ENCODE measurements at places on chromosomes 6 and 20.

- no peak for DNase-seq
Measured at GRCh38 chr6:50549026-50549425, 164.3 kb upstream of the TFAP2D start.

DNA sequence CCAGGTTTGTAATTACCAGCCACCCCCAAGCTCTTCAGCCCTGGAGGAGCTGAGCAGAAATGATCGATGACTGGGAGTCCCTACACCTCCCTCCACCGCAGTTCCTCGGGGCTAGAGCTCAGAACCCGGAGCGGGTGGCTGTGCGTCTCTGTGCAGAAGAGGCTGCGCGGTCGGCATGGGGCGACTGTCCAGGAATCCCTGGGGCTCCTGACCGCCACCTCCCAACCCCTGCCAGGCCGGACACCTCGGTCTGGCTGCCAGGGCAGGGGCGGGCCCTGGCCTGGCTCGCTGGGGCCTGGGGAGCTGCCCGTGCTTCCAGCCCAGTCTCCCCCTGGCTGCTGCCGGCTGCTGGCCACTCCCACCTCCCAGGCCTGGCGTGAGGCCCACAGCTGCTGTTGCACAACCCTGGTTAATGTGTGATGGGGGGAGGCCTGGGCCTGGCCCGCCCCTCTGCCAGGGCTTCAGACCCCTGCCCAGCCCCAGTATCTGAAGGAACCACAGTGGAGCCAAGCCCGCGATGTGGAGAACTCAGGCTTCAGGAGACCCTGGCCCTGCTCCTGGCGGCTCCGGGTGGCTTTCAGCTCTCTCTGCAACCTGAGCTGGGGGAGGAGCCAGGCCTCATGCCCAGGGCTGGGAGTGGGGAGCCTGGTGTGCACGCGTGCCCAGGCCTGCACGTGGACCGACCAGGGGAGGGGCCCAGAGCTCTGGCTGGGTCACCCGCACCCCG, 1.2 kb downstream of the SLC2A4RG start:
- peak; percentile 96 for DNase-seq

DNA sequence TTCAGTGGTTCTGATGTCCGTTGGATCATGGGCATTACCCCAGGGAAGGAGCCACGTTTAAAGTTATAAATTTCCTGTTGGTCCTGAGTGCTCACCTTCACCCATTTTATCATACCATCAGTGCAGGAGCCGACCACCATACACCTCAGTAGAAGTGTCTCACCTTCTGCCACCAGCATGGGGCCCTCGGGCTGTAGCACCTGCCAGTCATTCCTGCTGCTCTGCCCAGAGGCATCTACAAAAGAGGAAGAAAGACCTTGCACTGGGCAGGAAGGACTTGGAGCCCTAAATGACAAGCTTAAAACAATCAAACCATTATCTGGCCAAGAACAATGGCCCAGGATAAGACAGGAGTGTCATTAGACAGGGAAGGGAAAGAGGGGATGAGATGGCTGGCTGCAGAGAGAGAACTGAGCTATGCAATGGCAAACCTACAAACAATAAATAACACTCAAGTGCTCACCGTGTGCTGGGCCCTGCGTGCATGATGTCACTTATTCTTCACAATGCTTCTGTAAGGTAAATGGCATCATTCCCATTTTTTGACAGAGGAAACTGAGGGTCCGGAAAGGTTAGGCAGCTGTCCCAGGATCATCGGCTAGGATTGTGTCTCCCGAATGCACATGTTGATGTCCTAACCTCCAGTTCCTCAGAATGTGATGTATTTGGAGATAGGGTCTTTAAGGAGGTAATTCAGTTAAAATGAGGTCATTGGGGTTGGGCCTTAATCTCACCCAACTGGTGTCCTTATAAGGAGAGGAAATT, 11.2 kb downstream of the SIRPB2 start:
- no peak for DNase-seq

DNA sequence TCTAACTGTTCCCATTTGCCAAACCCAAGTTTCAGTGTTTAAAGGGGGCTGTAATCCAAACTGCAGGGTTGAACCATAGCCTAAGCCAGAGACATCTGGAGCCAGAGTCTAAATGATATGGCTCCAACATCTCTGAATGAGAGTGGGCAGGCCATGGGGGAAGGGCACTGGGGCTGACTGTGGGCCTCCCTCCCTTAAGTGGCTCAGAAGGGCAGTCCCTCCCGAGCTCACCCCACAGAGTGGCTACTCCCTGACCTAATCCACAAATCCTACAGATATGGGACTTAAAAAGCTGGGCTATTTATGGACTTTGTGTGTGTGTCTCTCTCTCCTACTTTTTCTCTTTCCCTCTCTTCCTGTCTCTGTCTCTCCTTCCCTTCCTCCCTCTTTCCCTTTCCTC, 35.8 kb upstream of the AAR2 start:
- no peak for DNase-seq

- DNase-seq, result no peak
Measured at GRCh38 chr6:107340881-107341280, 118.5 kb downstream of the PDSS2 start.

GRCh38 chr6:33602180-33602579, 18.9 kb upstream of the ITPR3 start:
- DNase-seq, result no peak

- no peak for DNase-seq
Measured at GRCh38 chr20:41047975-41048305, 19.3 kb downstream of the TOP1 start.

GRCh38 chr6:99330159-99330558, 19.3 kb downstream of the FAXC start:
- no peak for DNase-seq

GRCh38 chr20:2763186-2763585, 37.2 kb downstream of the CPXM1 start:
- no peak for DNase-seq

- peak; percentile 80 for DNase-seq
Measured at GRCh38 chr6:39214120-39214813, 15.0 kb downstream of the KCNK5 start.

DNA sequence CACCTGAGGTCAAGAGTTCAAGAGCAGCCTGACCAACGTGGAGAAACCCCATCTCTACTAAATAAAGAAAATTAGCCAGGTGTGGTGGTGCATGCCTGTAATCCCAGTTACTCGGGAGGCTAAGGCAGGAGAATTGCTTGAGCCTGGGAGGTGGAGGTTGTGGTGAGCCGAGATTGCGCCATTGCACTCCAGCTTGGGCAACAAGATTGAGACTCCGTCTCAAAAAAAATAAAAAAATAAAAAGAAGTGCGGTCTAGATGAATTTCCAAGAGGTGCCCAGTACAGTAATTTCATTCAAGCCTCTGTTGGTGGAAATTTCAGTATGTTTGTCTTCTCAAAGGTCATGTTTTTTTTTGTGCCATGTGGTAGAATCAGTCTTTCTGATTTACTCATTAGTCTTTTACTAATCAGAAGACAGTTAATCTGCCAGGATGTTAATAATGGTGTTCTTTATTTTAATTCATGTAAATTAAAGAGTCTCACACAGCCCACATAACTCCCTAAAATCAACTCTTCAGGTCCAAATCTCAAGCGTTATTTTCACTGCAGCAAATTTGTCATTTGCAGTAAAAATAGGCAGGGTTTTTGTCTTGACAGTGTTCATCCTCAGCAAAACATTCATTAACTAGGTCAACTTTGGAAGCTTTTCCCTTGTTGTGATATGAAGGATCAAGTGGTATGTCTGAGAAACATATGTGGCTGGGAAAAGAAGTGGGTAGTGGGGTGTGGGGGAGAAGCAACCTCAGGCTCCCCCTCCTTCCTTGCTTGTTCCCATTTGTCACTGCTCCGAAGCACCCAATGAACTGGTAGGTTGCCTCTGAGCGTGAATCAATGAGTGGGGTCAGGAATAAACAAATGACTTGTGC, 13.3 kb downstream of the TP53INP2 start:
- no peak for DNase-seq

GRCh38 chr6:43492673-43493072, 15.3 kb downstream of the TJAP1 start:
- DNase-seq, result no peak

DNA sequence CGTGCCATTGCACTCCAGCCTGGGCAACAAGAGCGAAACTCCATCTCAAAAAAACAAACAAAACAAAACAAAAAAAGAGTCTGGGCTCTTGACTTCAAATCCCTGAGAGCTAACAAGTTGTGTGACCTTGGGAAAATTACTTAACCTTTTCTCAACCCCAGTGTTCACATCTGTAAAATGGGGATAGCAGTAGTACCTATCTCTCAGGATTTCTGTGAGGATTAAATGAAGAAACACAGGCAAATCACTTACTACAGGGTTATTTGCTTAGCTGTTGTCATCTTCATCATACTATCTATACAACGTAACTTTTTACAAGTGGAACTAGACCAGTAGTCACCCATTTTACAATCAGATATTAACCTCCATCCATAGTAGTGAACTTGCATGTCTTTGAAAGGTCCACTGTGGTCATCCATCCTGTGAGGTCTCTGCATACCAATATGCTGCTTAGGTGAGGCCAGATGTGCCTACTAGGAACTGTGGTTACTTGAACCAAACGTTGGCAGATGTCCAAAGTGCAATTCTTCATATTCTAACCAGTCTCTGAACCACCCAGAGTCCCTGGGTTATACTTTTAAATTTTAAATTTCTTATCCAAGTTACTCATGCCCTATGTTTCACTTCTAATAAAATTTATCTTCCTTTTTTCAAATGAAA, 128.9 kb upstream of the BEND3 start:
- DNase-seq, result no peak

DNA sequence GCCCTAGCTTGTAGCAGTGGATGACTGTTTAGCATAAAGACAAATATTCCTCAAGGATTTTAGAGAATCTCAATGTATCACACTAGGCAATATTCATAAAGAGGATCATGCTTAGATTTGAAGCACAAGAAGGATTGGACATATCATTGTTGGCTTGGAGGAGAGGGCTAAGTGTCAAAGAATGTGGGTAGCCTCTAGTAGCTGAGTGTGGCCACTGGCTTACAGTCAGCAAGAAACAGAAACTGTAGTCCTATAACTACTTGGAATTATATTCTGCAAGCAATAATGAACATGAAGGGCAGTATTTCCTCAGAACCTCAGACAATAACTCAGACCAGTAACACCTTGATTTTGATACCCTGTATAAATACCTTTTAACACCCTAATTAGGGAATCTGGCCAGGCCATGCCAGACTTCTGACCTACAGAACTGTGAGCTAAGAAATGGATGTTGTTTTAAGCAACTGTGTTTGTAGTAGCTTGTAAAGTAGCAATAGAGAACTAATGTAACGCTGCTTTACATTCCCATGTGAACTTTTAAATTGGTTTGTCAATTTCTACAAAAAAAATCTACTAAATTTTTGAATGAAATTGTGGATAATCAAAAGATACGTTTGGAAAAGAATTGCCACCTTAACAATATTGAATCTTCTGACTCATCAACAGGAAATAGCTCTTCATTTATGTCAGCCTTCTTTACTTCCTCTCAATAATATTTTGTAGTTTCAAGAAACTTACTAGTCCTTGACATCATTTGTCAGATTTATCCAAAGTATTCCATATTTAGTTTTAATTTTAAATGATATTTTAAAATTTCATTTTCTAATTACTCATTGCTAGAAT, 65.2 kb upstream of the RSPO3 start:
- DNase-seq, result no peak

- no peak for DNase-seq
Measured at GRCh38 chr6:44499609-44500008, 112.1 kb downstream of the CDC5L start.

GRCh38 chr6:157511682-157512381, 130.8 kb downstream of the ZDHHC14 start:
- DNase-seq, result no peak

DNA sequence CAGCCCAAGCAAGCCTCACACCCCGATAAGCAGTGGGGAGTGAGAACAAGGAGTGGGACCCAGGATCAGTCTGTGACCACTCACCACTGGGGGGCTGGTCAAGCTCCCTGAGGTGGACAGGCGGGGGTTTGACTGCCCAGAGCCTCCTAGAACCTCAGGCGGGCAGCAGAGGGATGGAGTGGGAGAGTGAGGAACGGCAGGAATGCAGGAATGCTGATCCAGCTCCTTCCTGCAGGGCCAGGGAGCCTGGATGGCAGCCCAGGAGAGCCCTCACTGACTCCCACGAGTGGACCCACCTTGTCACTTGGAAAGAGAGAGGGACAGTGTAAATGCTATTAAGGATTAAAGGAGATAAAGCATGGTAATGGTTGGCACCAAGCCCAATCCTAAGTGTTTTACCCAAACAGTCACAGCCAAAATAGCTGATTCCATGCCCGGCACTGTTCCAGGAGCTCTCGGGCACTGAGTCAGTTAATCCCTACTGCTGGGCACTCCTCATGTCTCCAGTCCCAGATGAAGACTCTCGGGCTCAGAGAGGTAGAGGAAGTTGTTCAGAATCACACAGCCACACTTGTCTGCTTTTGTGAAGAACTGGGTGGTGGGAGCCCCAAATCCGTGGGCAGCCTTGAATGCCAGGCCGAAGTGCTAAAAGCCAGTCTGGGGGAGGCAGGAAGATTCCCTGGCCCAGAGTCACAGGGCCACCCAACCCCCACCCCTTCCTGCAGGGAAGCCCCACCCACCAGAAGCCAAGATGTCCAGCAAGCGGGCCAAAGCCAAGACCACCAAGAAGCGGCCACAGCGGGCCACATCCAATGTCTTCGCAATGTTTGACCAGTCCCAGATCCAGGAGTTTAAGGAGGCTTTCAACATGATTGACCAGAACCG, 3.1 kb downstream of the MYL9 start:
- DNase-seq, result no peak

- no peak for DNase-seq
Measured at GRCh38 chr6:136426627-136427377, 123.4 kb downstream of the MAP7 start.

- DNase-seq, result no peak
Measured at GRCh38 chr6:25965058-25965457, 2.5 kb downstream of the TRIM38 start.

- DNase-seq, result no peak
Measured at GRCh38 chr20:53975761-53976160, 94.6 kb downstream of the BCAS1 start.

DNA sequence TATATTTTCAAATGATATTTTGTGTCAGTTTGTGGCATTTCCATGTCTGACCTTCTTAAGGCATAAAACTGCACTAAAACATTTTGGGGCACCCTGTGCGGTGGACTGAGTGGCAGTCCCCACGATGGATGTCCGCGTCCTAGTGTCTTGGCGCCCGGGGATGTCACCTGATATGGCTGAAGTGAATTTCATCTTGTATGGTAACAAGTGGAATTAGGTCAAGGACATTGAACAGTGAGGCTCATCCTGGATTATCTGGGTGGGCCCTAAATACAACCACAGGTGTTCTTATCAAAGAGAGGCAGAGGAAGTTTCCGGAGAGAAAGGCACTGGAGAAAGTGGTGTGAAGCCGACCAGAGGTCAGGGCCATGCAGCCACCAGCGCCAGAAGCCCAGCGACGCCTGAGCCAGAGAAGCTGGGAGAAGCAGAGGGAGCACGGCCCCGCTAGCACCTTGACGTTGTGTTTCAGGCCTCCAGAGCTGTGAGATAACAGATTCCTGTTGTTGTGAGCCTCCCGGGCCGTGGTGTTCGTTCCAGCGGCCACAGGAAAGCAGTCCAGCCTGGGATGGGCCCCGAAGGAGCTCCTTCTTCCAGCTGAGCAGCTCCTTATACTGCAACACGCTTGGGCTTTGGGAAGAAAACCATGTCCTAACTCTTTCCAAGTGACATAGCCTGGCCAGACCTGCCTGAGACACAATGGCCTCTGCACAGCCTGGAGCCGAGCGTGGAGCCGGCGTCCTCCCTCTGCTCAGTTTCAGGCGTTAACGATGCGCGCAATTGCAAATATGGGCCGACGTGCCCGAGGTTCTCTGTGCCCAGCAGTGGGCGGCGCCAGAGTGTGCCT, 22.5 kb downstream of the THBS2 start:
- DNase-seq, result no peak

GRCh38 chr20:19660808-19661378, 97.2 kb upstream of the RIN2 start:
- no peak for DNase-seq

GRCh38 chr6:116447496-116448011, 13.6 kb upstream of the CALHM6 start:
- no peak for DNase-seq
